ENCODE measurements at places on chromosomes 7 and 10.

- no peaks in the 10 kb centered on the region for H3K4me1 ChIP-seq
- H3K36me3 ChIP-seq = no peaks in the 10 kb centered on the region
- peaks cover 2% of the 10 kb centered on the region for H3K27me3 ChIP-seq
- no peak overlapping the region for H3K4me3 ChIP-seq
- DNase-seq = no peak
Measured at GRCh38 chr7:3695602-3696001, 394.6 kb downstream of the SDK1 start.

DNA sequence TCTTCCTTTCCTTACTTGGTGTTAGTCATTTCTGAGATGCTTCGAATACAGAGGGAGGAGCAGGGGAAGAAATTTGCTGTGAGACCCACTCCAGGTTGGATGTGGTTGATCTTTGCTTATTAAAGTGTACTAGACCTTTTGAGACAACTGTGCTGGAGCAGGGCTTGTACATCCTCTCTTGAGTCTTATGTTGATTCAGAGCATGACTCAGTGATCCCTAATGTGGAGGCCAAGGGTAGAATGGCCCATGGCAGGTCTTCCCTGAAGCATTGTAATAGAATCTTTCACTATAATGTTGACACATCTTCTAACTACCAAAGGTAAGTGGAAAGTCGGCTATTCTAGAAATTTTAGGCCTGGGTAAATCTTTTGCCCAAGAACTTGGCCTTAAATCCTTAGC is 17.0 kb upstream of the SFR1 start:
- no peaks in the 10 kb centered on the region for H3K27me3 ChIP-seq
- no peak overlapping the region for H3K27ac ChIP-seq
- no peak overlapping the region for H3K4me3 ChIP-seq
- no peaks in the 10 kb centered on the region for H3K36me3 ChIP-seq
- DNase-seq = no peak

- no peak overlapping the region for H3K4me3 ChIP-seq
- H3K36me3 ChIP-seq = no peaks in the 10 kb centered on the region
- no peak for DNase-seq
- no peak overlapping the region for H3K27ac ChIP-seq
- H3K4me1 ChIP-seq = no peaks in the 10 kb centered on the region
Measured at GRCh38 chr10:118254654-118255053, 87.5 kb downstream of the FAM204A start.

- H3K36me3 ChIP-seq = peaks cover 4% of the 10 kb centered on the region
- no peaks in the 10 kb centered on the region for H3K27me3 ChIP-seq
- H3K4me3 ChIP-seq = no peak overlapping the region
- H3K27ac ChIP-seq = no peak overlapping the region
Measured at GRCh38 chr7:680411-681127, 45.9 kb upstream of the DNAAF5 start.

DNA sequence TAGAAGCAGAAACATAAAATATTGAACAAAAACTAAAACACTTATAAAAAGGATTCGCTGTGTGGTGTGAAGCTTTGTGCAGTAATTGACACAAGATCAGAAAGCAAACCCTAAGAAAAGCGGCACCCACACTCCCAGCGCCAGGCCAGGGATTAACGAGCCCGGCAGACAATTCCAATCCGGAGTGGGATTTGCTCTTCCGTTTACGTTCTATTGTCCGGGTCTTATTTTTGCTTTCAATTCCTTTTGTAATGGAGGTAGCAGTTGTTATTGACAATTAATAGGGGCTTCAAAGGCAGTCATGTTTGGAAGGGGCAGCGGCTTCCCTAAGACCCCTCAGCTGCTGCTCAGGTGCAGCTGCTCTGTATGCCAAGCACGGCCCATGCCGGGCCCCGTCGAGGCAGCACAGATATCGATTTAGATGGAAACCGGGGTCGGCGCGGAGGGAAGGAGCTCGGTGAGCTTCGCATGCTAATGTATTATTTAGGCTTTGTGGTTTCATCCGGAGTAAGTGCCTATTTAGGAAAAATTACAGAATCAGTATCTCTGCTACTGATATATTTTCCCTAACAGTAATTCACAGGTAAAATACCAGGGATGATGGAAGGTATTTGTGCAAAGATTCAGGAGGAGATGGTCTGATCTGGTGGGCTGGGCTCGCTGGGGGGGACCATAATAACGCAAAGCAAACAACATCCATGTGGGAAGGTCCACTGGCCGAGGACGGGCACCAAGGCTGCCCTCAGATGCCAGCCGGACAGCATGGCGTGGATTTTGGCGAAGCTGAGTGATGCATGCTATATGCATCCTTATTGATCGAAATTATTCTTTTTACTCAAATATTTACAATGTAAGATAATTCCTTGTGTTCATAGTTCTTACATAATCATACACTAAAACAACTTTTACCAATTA is 561.7 kb downstream of the PTPRN2 start:
- DNase-seq = no peak
- no peaks in the 10 kb centered on the region for H3K4me1 ChIP-seq
- H3K36me3 ChIP-seq = no peaks in the 10 kb centered on the region
- no peak overlapping the region for H3K4me3 ChIP-seq

DNA sequence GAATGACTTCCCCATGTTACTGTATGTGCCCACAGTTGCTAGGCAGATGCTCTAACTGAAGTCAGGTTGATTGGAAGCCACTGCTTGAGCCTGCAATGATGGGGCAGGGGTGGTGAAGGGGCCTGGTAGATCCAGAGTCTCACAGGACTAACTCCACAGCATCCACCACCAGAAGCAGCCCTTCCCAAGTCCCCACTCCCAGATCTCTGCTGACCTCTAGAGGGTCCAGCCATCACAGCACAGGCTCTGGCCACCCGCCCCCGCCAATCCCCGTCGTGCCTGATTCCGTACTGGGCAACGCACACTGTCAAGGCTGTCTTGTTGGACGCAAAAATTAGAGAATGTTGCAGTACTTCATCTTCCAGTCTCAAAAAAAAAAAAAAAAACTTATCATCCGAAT is 136.8 kb upstream of the PDE1C start:
- no peaks in the 10 kb centered on the region for H3K36me3 ChIP-seq
- no peak overlapping the region for H3K27ac ChIP-seq
- H3K4me3 ChIP-seq = no peak overlapping the region
- no peaks in the 10 kb centered on the region for H3K4me1 ChIP-seq

GRCh38 chr10:60962946-60963345 is 19.0 kb upstream of the RHOBTB1 start:
- no peaks in the 10 kb centered on the region for H3K4me1 ChIP-seq
- H3K4me3 ChIP-seq = no peak overlapping the region
- no peak overlapping the region for H3K27ac ChIP-seq
- no peaks in the 10 kb centered on the region for H3K36me3 ChIP-seq
- no peaks in the 10 kb centered on the region for H3K27me3 ChIP-seq
- no peak for DNase-seq

Measured in CD4-positive, CD25-positive, alpha-beta regulatory T cell (primary cell).